ENCODE measurements at places on chromosomes 5 and 9.

- DNase-seq = peak; percentile 98
Measured at GRCh38 chr9:81689343-81690175, at the start of gene TLE1. TLE1 (minus strand) TSS chr9:81689547; CDS start chr9:81688240, 1,307 bp downstream.

GRCh38 chr5:14178671-14179211, 35.6 kb downstream of the TRIO start:
- peak; percentile 44 for DNase-seq

DNA sequence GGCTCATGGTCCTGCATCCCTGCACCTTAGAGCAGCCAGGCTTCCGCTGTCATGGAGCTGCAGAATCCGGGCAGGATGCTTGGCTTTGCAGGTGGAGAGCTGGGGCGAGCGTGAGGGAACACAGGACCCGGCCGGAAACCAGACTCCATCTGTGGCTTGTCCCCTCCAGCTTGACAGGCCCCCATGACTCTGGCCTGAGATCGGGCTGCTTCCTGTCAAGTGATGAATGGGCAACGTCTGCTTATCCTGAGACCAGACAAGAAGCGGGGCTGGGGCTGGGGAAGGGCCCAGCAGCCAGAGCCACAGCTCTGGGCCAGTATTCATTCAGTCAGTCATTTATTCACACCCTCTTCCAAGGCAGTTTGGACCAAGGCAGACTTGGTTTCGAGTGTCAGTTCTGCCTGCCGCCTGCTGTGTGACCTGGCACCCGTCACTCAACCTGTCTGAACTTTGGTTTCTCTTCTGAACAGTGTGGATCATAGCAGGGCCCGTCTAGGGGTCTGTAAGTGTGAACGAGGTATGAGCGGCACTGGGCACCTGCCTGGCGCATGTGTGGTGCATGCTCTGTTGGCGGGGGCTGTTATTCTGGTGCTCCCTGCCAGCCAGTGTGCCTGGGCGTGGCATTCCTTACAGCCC, 37.5 kb downstream of the NEK6 start:
- no peak for DNase-seq

- DNase-seq = no peak
Measured at GRCh38 chr9:133602277-133602676, 6.9 kb downstream of the FAM163B start.

DNA sequence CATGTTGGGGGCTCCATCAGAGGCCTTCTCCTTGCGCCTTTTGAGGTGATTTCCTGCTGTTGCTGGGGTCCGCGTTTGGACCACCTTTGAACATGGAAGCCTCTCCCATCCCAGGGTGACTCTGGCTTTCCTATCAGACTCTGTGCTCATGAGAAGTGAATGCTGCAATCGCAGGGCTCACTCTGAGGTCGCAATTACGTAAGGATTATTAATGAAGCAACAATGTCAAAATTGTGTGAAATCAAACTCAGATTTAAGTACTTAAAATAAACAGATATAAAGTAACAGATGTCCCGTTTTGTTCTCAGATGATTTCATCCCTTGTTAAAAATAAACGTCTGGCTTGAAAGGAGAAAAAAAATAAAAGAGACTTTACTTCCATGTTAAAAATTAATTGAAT, 634.2 kb downstream of the BNC2 start:
- no peak for DNase-seq

DNA sequence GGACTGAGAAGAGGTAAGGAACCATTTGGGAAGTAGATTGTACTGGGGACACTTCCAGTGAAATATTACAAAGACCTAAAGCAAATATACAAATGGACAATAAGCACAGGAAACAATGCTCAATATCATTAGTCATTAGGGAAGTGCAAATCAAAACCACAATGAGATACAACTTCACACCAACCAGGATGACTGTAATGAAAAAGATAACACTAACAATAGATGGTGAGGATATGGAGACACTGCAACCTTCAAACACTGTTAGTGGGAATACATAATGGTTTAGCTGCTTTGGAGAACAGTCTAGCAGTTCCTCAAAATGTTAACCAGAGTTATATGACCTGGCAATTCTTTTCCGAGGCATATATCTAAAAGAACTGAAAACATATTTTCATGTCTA, 149.7 kb downstream of the TRPM3 start:
- DNase-seq = no peak

DNA sequence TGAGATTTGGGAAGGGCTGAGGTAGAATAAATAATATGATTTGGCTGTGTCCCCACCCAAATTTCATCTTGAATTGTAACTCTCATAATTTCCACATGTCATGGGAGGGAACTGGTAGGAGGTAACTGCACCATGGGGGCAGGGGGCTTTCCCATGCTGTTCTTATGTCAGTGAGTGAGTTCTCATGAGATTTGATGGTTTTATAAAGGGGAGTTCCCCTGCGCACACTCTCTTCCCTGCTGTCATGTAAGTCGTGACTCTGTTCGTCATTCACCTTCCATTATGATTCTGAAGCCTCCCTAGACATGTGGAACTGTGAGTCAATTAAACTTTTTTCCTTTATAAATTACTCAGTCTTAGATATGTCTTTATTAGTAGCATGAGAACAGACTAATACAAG, 115.5 kb upstream of the STARD4 start:
- no peak for DNase-seq

DNA sequence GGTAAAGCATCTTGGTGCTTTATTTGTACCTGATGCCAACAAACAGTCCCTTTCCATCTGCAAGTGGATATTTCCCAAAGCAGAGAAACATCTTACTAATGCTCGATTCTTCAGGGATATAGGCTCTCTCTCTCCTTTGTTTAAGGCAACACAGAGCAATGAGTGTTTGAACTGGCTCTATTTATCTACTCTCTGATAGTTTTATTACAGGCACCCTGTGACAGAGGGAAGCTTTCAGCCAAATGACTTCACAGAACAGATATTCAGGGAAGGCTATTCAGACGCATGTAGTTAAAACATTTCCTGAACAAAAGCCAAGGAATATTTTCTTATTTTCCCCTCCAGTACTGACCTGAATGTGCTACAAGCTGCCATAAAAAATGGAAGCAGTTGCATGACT, 141.8 kb downstream of the YIPF5 start:
- no peak for DNase-seq

GRCh38 chr5:118068886-118069285, 919.5 kb downstream of the DTWD2 start:
- no peak for DNase-seq

- no peak for DNase-seq
Measured at GRCh38 chr9:89994988-89995613, 390.3 kb downstream of the GADD45G start.

GRCh38 chr5:167573370-167574127, 717.9 kb upstream of the WWC1 start:
- no peak for DNase-seq

GRCh38 chr5:3092211-3092610, 340.7 kb upstream of the IRX2 start:
- no peak for DNase-seq

DNA sequence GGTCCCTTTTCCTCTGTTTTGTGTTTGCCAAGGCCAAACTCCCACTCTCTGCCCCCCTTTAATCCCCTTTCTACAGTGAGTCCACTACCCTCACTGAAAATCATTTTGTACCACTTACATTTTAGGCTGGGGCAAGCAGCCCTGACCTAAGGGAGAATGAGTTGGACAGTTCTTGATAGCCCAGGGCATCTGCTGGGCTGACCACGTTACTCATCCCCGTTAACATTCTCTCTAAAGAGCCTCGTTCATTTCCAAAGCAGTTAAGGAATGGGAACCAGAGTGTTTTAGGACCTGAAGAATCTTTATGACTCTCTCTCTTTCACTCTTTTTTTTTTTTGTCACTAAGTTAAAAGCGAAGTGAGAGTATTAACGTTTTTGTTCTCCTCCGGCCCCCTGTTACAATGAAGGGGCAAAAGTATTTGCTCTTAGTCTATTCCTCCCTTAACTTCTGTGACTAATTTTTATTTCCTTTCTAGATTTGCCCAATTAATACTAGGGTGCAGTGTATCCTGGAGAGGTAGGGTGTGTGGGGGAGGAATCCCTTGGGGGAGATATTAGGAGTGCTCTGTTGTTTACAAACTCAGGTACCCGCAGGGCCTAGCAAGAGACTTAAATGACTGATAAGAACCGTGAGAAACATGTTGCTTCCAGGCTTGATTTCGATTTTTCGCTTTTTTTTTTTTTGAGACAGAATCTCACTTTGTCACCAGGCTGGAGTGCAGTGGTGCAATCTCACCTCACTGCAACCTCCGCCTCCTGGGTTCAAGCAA, 14.7 kb downstream of the GM2A start:
- no peak for DNase-seq

DNA sequence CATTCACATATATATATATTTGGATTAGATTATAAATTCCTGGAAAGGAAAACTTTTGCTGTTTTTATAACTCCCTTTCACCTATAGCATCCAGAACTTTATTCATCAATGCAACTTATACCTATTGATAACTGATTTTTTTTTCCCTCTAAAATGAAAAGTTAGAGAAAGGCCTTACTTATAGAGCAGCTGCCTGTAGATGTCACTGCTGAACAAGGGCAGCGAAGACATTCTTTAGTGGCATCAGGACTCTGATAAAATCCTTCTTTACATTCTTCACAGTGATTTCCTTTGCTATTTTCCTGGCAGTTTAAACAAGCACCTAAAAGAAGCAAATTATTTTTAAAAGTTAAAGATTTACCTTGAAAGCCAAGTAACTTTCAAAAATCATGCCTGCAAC, 32.3 kb upstream of the CDK5RAP2 start:
- DNase-seq = no peak

DNA sequence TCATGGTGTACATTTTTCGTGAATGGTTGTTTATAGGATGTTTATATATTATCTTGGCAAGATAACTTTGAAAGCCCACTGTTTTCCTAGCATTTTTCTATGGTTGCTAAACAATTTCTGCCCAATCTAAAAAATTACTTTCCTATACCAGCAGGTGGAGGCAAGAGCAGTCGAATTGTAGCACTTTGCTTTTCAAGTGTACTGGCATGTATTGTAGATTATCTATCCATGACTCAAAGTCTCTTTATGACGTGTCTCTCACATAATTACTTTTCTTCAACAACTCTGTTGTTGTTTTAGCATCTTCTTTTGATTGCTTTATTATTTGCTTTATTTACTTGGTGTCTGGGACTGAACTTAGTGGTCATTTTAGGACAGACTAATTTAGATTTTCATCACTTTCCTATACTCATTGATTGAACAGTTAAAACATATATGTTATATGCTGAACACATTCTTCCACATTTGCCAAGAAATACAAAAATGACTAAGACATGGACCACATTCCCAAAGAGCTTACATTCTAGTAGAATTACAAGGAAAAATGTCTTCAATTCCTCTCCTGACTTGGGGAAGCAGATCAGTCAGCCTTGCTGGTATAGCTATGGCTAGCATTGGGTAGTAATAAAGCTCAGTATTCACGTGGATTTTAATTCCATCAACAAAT, 20.7 kb downstream of the NLN start:
- DNase-seq = peak; percentile 63

GRCh38 chr5:53515988-53516387, 35.6 kb downstream of the FST start:
- DNase-seq = no peak

GRCh38 chr5:115840873-115841272, 492 bp downstream of the ATG12 start:
- DNase-seq = no peak

Data from suppressor macrophage treated with lipopolysaccharide for 4 hours (primary cell).